ENCODE measurements at places on chromosomes 11 and 22.

DNA sequence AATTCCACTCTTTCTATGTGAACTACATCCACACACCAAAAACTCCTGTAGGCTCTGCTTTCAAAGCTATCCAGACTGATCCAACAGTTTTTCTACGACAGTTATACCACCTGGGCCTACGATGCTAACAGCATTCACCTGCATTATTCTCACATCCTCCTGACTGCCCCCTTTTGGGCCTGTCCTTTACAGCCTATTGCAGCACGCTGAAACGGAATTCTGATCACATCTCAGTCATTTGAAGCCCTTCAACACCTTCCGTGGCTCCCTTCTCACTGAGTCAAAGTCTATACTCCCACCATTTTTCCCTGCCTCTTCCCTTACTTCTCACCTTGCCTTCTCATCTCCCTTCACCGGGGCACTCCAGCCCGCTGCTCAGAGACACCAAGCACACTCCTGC, 791.3 kb upstream of the KIRREL3 start:
- no peak for DNase-seq

- DNase-seq, result no peak
Observed at GRCh38 chr22:47102648-47103047, 340.2 kb downstream of the TBC1D22A start.

DNA sequence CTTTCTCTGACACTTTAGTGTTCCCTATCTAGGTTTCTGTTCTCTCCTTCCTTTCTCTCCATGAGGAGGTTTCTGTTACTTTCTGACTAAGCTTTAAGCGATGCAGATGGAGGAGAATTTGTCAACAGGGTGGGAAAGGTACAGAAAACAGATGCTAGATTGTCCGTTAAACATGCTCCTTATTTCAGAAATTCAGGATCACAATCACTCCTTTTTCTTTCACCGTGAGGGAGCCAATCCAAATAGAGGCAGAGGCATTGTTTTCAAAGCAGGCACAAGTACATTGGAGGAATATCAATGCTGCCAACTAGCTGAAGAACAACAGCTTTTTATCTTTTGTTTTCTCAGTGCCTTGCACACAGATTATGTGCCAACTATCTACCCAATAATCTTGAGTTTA, 215.7 kb upstream of the FOLH1 start:
- DNase-seq, result no peak

- no peak for DNase-seq
Observed at GRCh38 chr11:75325713-75326438, 25.6 kb downstream of the ARRB1 start.

- DNase-seq, result no peak
Observed at GRCh38 chr22:19056951-19057401, 65.2 kb downstream of the DGCR2 start.

DNA sequence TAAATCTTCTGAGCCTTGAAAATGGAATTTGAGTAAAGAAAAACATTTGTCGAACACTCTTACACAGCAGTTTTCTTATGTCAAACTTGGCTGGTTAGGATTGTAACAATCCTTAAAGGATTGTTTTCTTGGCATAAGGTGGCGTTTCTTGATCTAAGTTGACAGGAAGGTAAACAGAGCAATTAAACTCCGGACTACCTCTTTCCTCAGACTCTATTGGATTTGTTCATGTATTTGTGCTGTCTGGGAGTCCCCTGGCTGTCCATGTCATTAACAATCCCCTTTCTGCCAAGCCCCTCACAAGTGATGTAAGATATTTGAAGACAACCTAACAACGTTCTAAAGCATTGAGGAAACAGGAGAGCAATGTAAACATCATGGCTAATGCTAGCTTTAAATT, 222.5 kb upstream of the SNX19 start:
- no peak for DNase-seq

DNA sequence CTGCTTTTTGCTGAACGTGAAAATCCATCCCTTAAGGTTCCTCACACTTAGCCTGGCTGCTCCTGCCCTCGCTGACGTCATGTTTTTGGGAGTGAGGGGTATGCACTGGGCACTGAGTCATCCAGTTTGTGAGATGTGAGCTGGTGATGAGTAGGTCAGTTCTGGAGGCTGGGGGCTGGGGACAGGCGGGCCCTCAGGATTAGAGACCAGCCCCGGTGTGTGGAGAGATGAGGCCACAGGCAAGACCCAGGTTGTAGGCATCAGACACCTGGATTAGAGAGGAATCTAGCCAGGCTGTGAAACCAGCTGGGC, 9.2 kb downstream of the KCNC1 start:
- DNase-seq, result no peak

- no peak for DNase-seq
Observed at GRCh38 chr22:31281733-31282132, 10.6 kb downstream of the PIK3IP1 start.
